Midbrain (tissue), 1 donor: ENCODE measurements at places on chromosomes 3 and 15.

GRCh38 chr3:108175352-108175751 is 46.9 kb downstream of the IFT57 start:
- DNase-seq: no peak

- DNase-seq: peak; percentile 24
Observed at GRCh38 chr15:36599620-36600433, 20.4 kb downstream of the CDIN1 start.

- DNase-seq: no peak
Observed at GRCh38 chr3:108433928-108434327, 76.5 kb downstream of the MYH15 start.

DNA sequence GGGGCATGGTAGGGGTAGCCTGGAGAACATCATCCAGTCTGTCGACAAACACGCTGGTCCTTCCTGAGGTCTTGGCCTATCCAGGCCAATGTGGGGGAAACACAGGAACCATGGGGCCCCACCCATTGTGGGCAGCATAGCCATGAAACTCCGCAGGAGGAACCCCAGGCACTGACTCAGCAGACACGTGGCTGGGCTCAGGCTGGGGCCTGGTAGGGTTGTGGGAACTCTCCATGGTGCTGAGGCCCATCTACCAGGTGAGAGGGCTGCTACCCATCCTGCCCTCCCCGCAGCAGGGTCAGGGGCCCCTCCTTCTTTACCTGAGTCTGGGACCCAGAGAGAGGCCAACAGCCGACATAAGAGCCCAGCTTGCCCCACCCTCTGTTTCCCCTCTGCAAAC is 22.6 kb upstream of the CACNA2D2 start:
- no peak for DNase-seq

DNA sequence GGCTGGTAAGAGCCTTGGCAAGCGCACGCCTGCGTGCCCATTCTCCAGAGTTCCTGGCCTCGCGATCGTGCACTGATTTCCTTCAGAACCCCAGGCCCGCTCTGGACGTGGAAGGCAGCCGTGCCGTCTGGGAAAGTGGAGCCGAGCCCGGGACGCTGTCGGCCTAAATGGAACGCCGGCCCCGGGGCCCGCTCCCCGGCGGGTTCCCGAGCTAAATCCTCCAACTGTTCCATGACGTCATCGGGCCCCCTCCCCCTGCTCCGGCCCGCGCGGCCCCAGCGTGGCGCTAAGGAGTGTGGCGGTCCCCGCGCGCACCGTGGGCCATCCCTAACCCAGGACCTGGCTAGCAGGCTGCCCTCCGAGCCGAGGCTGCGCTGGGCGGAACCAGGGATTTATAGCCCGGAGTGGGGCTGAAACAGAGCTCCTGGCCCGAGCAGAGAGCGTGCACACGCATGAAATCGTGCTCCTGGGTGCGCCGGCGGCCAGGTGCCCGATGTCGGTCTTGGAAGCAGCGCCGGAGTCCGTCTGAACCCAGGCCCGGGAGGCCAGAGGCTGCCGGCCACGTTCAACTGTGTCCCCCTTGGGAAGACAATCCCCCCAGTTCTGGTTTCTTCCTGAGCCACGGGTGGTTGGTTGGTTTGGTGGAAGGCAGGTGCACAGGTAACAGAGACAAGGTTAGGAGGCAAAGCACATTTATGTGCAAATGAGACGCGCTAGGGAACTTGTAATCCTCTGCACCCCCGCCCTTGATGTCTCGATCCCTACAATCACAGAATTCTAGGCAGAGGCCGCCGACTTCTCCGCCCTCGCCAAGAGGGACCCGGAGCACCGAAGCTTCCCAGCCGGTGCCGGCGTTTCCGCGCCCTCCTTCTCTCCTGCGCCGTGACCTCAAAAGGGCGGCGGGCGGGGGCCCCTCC is 84.9 kb upstream of the ETV5 start:
- DNase-seq: no peak

DNA sequence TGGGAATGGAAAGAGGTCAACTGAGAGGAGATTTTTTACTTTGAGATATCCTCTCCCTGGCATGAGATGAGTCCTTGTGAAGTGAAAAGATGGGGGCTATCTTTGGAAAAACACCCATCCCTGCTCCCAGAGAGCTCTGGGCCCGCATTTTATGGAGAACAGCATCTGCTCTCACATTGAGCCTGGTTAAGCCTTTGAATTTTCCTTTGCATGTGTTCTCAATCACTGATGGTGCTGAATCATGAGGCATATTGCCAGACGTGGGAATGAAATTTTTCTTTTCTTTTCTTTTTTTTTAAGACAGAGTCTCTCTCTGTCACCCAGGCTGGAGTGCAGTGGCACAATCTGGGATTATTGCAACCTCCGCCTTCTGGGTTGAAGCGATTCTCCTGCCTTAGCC is 24.4 kb downstream of the TMEM45A start:
- DNase-seq: no peak

- DNase-seq: no peak
Observed at GRCh38 chr15:69014454-69014853, at the start of gene NOX5. Gene NOX5, plus strand, starts transcription at chr15:69014695. Its CDS starts 41 bp downstream, at chr15:69014736.

GRCh38 chr15:91113030-91113429 is 13.0 kb downstream of the SV2B start:
- no peak for DNase-seq

DNA sequence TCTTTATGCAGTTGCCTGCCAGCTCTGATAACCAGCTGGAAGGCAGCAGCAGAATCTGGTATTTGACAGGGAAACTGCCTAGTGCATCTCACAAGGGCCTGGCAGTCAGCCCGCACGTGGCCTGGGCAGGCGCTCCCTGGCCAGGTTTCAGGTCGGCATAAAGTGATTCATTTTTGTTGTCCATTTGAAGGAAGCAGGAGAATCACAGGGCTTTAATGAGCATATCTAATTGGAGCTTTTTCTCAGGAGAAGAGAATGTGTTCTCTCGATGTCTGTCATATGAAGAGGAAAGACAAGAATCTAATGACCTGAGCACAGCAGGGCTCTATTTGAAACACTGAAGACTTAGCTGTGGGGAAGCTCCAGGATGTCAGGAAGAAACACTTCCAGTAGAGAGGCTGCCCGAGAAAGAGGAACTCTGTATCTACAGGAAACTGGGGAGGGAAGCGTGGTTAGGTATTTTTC is 98.8 kb upstream of the MB21D2 start:
- DNase-seq: no peak

DNA sequence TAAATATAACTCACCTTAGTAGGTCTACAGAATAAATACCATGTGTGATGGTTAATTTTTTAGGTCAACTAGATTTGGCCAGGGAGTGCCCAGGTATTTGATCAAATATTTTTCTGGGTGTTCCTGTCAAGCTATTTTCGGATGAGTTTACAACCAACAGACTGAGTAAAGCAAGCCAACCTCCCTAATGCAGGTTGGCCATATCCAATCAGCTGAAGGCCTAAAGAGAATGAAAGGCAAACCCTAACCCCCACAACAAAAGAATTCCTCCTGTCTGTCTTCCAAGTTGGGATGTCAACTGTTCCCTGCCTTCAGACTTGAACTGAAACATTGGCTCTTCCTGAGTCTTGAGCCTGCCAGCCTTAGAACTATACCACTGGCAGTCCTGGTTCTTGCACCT is 28.6 kb downstream of the TASOR start:
- DNase-seq: no peak

GRCh38 chr3:14875411-14876175 is 56.8 kb downstream of the FGD5 start:
- no peak for DNase-seq

DNA sequence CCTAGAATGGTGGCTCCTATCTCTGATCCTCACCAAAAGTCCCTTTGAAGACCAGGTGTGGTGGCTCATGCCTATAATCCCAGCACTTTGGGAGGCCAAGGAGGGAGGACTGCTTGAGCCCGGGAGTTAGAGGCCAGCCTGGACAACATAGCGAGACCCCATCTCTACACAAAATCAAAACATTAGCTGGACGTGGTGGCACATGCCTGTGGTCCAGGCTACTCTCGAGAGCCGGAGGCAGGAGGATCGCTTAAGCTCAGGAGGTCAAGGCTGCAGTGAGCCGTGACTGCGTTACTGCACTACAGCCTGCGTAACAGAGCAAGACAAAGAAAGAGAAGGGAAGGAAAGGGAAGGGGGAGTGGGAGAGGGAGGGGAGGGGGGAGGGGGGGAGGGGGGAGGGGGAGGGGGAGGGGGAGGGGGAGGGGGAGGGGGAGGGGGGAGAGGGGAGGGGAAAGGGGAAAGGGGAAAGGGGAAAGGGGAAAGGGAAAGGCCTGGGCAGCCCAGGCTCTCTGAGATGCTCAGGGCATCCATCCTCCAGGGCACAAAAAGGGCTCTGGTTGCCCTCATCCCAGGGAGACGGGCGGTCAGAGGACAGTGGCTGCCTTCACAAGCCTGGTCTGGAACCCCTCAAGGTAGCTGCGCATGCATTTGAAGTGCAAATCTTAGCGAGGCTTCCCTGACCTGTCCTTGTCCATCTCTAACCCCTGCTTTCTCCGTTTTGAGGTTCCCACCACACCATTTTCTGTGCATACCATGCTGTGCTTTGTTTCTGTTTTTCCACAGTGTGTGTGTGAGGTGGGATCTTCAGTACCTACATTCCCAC is 76.1 kb downstream of the LDHAL6B start:
- no peak for DNase-seq

DNA sequence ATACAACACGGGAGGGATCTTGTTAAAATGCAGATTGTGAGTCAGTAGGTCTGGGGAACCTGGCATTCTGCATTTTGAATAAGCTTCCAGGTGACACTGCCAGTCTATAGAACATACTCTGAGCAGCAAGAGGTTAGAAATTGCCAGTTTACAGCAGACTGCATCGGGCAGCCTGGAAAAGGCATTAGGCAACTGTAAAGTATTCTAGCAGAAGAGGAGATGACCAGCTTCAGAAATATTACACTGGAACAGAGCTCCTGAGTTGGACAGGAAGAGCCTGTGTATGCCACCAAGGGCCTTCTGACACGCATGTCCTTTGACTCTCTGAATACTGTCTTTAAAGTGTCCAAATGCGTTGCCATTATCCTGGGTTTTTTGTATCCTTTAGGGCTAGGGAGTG is 2.5 kb upstream of the ACAN start:
- DNase-seq: no peak

GRCh38 chr3:165075695-165076094 is 2.6 kb downstream of the SI start:
- no peak for DNase-seq

DNA sequence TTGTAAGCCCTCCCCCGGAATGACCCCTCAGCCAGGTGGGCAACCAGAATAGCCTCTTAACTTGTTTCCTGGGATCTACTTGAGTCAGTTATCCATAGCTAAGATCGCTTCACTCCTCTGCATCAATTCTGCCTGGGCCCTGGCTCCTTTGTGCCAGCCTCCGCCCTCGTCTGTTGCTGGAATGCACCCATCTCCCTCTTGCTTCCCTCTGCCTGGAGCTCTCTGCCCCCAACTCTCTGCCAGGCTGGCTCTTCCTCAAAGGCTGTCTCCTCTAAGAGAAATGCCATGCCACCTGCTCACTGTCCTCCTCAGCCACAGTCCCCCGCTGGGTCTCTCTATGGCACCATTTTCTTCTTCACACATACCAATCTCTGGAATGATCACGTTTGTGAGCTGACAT is 240.8 kb downstream of the ADAMTS17 start:
- no peak for DNase-seq

DNA sequence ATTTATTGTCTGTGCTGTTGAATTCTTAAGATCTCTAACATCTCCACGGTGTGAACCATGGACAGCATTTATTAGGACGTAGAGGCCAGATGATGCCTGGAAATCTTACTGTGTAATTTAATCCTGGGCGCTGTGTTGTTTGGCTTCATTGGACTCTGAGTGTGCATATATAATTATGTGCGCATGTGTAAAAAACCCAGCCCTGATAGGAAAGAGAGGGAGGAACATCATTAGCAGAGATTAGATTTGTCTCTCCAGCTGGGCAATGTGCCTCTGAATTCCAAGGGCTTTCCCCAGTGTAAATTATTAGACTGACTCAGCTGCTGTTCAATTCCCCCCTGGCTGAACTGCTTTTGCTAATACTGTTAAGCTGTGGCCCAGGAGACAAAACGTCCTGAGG is 39.6 kb downstream of the MAP3K13 start:
- no peak for DNase-seq

GRCh38 chr3:32934150-32934742 is 17.2 kb upstream of the CCR4 start:
- no peak for DNase-seq

DNA sequence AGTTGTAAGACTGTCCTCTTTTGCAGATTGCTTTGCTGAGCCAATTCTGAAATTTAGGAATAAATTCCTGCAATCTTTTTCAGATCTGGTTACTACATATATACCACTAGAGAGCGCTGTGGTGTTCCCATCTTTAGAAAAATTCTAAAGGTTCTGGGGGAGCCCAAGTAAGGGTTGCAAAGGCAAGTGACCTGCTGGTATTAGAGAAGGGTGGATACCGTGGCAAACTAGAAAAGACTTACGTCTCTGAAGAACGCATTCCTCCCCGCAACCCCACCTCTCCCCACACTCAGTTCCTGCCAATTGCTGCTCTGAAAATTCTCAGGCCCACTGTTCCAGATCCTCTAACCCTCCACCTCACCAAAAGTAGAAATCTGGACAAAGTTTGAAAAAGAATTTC is 48.5 kb downstream of the EFHB start:
- peak; percentile 59 for DNase-seq

- DNase-seq: no peak
Observed at GRCh38 chr3:70771426-70772147, 459.1 kb upstream of the MDFIC2 start.
